ENCODE measurements at places on chromosomes 6 and 20. TPM values are rescaled to one million over a fixed set of nuclear protein-coding genes. Genes with fewer than 3 reads are reported as not detected.

DNA sequence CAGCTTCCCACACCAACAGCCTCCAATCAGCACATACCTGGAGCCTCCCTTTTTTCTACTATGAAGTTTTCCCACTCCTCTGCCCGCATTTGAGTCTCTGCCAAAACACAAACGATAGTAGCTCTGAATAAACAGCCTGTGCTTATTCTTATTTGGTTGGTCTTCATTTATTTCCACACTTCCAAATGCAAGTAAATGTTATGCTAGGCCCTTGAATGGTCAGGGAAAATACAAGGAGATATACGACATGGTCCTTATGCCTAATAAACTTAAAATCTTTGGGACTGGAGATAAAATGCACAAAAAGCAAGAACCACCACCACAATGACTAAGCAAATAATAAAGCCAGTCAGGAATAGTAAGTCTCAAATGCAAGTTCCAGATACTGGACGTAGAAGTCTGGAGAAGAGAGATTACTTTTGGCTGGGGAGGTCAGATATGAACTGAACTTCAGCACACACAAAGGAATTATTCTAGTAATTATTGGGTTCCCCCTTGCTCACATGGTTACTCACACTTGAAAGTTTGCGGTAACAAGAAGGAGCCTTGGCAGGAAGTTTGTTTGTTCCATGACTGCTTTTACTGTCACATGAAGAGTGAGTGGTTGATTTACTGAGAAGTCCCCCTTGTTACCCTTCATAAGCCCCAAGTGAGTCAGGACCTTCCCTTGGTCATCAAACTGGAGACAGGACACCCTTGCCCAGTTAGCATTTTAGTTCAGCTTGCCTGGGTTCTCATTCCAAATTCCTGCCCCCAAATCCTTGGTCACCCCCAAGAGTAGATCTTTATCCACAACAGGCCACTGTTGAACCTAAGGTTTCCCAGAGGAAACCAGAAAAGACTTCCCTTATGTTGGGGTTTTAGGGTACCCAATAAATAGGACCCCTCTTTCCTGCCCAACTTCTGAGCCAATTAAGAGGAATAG, 511.2 kb upstream of the JARID2 start:
- DNase-seq = peak; percentile 57

- DNase-seq = no peak
Observed at GRCh38 chr6:87766211-87766610, 64.2 kb upstream of the AKIRIN2 start.

DNA sequence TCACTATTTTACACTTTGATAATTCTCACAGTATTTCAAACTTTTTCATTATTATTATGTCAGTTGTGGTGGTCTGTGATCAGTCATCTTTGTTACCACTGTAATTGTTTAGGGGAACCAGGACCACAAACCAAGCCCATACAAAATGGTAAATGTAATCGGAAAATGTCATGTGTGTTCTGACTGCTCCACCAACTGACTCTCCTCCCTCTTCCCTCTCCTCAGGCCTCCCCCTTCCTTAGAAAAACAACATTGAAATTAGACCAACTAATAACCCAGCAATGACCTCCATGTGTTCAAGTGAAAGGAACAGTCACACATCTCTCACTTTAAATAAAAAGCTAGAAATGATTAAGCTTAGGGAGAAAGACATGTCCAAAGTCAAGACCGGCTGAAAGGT, 63.8 kb downstream of the GMDS start:
- DNase-seq = no peak

DNA sequence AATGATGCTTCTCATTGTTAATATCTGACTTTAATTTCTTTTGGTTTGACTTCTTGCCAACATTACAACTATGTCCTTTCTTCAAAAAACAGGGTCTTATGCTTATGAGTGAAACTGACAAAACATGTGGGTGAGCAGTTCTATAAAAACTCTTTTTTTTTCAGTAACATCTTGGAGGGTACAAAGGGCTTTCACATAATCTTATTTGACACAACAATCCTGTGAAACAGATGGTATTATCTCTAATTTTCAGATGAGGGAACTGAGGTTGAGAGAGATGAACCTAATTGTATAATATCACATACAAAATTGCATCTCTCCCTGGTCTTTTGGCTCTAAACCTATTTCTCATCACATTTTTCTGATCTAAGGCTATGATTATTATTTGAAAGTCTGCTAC, 38.3 kb downstream of the MAPK14 start:
- no peak for DNase-seq

ARFGEF3 gene
- not detected for polyA plus RNA-seq

GRCh38 chr20:17878912-17879602, 89.5 kb downstream of the SNX5 start:
- DNase-seq = no peak

DNA sequence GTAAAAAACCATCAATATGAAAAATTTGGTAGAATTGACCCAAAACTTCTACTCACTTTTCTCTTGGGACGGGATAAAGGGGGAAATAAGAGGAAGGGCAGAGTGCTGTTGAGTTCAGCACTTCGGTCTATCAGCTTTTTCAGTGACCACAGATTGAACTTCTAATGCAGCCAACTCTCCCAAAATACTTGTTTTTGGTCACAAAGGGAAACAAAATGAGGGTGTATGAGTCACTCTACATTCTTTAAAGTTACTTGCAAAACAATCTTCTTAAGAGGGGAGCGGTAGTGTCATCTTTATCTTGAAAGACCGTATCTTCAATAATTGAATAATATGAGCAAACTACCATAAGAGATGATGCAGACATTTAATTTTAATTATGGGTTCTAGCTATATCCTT, 661.3 kb downstream of the CD109 start:
- DNase-seq = no peak

GRCh38 chr6:47264775-47265184, 44.9 kb downstream of the TNFRSF21 start:
- DNase-seq = no peak

DNA sequence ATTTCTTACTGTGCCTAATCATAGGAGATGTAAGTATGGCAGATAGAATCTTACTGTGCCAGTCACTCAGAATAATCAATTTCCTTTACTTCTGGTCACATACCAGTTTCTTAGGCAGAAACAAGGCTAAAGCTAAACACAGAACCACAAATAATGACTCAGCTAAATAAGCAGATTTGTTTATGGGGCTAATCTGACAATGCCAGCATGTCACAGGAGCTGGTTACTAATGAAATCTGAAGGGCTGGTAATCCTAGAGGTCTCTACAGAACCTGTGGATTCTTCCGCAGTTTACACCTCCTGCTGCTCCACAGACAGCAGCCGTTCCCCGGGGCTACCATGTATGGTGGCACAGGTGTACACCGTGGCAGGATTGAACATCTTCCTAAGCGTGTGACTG, 80.8 kb downstream of the LYRM4 start:
- DNase-seq = no peak

DNA sequence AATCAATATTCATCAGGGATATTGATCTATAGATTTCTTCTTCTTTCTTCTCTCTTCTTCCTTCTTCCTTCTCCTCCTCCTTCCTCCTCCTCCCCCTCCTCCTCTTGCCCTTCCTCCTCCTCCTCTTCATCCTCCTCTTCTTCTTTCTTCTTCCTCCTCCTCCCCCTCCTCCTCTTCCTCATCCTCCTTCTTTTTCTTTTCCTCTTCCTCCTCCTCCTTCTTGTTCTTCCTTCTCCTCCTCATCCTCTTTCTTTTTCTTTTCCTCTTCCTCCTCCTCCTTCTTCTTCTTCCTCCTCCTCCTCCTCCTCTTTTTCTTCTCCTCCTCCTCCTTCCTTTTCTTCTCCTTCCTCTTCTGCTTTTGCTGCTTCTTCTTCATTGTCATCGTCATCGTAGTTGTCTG, 52.4 kb upstream of the SERINC1 start:
- DNase-seq = no peak

CDC5L gene
- 10.6 TPM for polyA plus RNA-seq

- no peak for DNase-seq
Observed at GRCh38 chr6:44665143-44665542, 277.6 kb downstream of the CDC5L start.

GRCh38 chr6:113649276-113649675, 207.9 kb upstream of the MARCKS start:
- DNase-seq = no peak

DNA sequence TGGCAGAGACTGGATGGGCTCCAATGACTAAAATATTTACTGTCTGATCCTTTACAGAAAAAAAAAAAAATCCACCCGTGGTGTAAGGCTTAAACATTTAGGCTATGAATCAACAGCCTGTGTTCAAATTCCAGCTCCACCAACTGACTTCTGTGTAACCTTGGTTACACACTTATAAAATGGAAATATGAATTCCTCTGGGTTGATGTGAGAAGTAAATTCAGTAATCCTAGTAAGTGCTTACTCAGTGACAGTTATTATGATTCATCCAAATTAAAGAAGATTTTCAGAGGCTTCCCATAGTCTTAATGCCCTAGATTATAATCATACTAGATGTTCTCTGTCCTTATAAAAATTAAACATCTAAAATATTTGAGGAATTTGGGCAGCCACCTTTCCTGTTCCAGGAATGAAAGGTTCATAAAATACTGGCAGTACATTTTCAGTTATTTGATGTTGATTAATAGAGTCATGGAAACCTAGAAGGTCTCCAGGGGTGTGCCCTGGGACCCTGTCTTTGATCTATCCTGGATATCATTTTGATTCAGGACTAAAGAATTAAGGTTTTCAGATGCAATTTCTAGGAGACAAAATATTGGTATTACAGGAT, 180.3 kb upstream of the ZNF217 start:
- no peak for DNase-seq

HLA-DRA gene
- polyA plus RNA-seq = 621 TPM

SPDEF gene
- not detected for polyA plus RNA-seq

DNA sequence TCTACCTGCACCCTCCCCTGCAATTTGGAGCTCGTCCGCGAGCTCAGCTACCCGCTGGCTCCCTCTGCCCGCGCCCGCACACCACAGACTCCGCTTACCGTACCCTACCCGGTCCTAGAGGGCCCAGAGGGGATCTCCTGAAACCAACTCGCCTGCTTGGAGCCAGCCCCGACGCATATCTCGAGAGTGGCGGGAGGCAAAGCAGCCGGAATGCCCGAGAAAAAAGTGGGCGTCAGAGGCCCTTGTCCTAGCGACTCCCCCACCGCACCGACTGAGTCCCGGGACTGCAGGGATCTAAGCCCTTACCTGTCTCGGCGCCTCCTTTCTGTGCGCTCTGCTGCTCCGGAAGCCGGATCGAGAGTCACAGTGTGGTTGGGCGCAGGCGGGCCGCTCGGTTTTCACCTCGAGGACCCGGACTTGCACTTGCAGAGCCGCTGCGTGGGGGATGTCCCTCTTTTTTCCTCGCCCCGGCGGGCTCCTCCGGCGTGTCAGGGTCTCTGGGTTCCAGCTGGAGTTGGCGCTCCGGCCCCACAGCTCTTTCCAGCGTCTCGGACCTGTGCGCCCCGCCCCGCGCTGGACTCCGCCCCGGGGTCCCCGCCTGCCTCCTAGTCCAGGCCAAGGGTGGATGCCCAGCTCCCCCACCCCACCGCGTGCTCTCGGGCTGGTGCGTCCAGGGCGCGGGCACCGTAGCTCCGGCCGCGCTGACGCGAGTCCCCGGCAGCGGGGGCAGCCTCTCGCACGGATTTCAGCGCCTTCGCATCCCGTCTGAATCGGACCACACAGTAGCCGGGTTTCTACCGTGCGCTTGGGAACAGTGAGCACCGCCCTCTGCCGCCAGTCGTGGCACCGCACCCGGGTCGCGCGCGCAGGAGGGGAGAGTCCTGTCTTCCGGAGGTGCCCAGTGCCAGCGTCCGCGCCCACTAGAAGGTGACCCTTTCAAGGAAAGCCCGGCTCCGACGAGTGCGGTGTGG, at the start of gene PROKR2:
Gene PROKR2, minus strand, starts transcription at position 767 of the 971 bp plus-strand sequence. CDS start 2,585 bp downstream, outside the sequence.
- no peak for DNase-seq

C6orf118 gene
- not detected for polyA plus RNA-seq

Data from immature natural killer cell (primary cell).